AG04450 (cell line): ENCODE measurements at places on chromosomes 7 and 10.

- DNase-seq, result no peak
Observed at GRCh38 chr7:1290026-1290678, 57.5 kb downstream of the UNCX start.

GRCh38 chr7:20653636-20654035 is 38.2 kb downstream of the ABCB5 start:
- DNase-seq, result no peak

- no peak for DNase-seq
Observed at GRCh38 chr7:91759205-91759863, 121.2 kb downstream of the MTERF1 start.

GRCh38 chr7:36145686-36146085 is 7.4 kb upstream of the EEPD1 start:
- DNase-seq, result no peak

DNA sequence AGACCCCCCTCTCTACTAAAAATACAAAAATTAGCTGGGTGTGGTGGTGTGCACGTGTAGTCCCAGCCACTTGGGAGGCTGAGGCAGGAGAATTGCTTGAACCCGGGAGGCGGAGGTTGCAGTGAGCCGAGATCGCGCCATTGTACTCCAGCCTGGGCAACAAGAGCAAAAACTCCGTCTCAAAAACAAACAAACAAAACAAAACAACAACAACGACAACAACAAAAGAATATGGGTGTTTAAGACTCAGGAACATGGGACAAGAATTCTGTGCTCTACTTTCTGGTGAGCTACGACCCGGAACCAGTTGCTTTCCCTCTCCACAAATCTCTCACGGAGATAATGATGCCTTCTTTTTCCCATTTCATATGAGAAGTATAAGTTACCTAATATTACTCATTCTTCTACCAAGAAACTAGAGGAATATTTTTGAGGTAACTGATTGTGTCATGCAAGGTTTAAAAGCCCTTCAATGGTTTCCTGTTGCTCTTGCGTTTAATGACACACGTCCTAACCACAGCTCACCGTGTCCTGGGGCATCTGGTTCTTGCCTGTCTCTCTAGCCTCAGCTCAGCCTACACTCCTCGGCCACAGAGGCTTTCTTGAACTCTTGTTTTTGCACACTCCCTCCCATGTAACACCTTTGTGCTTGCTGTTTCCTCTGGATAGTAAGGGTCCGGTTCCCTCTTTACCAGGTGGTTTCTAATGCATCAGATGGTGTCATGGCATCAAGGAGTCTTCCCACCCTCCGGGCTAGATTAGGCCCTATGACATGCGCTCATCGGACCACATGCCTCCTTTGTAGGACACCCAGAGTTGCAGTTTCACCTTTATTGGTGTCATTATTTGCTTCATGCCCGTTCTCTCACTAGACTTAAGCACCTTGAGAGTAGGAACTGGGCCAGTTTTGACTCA is 67.5 kb downstream of the PFKFB3 start:
- no peak for DNase-seq

GRCh38 chr7:31919678-31920369 is 150.4 kb downstream of the PDE1C start:
- no peak for DNase-seq

DNA sequence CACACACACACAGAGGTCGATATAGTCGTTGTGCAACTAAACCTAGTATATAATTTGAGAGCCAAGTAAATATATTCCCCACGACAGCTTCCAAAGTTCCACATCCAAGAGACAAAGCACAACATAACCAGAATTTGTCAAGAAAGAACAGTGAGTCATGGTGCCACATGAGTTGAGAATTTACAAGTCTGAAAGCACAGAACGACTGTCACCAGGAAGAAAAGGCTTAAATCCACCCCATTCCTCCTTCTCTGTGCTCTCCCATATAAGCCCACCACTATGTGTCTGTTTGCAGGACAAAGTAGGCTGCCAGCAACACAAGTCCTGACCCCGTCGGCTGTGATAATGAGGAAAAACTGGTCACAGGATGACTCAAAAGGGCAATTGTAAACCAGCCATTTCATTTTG is 32.8 kb downstream of the GSAP start:
- DNase-seq, result no peak

GRCh38 chr10:100531761-100532160 is 2.1 kb upstream of the NDUFB8 start:
- no peak for DNase-seq

DNA sequence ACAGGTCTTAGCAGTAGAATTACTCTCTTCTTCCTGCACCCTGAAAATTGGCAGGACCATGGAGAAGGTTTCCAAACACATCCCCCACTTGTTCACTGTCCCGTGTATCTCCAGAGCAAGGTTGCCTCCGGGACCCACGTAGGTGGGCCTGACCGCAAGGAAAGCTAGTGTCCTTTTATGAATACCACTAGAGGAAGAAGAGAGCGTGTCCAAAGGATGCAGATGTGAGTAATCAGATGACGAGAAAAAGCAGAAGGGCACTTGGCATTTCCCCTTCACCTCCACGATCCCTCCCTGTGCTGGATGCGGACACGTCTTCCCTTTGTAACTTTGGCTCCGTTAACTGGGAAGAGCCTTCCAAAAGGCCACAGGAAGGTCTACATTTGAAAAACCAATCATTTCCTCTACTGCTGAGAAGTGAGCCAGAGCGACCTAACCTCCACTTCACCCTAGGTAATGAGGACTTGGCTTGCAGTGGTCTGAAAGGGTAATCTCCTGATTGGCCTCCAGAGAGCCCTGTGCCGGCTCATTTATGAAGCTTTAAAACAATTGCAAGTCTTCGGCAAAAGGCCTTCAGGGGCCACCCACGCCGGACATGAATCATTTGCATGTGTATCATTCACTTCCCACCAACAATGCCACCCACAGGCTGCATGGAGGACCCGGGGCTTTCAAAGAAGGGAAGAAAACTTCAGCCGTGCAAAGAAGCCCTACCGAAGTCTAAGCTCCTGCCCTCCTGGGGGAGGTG is 55.4 kb downstream of the LYZL1 start:
- DNase-seq, result no peak

GRCh38 chr7:81611040-81611439 is 158.8 kb downstream of the HGF start:
- DNase-seq, result no peak

- DNase-seq, result no peak
Observed at GRCh38 chr10:78402591-78402990, 368.9 kb downstream of the RPS24 start.

DNA sequence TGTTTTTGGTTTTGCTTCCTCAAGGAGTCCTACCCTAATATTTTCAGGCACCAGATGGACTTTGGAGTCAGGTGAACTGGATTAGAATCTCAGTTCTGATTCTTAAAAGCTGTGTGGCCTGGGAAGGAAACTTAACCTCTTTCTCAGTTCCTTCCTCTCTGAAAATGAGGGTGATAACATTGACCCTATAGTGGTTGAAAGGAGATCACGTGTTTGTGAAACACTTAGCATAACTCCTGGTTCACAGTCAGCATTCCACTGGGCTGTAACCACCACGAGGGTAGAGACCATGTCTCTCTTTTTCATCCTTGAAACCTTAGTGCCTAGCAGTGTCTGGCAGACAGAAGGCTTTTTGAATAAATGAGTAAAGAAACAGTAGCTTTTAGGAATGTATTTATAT is 16.7 kb downstream of the LSMEM1 start:
- no peak for DNase-seq

GRCh38 chr7:43123457-43123856 is 11.0 kb downstream of the HECW1 start:
- DNase-seq, result no peak

DNA sequence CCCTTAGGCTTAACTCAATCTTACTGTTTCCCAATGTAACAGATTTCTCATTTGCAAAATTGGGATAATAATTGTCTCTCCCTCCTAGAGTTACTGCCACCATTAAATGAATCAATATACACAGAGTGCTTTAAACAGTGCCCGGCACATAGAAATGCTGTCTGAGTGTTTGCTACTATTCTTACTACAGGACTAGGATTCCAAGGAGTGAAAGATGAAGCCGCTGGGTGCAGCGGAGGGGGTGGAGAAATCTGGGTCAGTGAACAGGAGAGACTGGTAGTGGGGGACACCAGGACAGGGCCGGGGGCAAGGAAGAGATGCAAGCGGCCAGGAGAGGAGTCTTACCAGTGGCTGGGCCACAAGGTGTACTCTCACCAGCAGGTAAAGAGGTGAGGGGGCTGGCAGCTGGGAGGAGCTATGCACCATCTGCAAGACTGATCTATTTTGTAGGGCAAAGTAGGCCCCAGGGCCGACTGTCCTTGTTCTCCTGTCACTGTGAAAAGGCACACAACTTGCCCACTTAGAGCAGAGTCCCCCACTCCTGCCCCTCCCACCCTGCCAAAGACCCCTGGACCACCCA is 18.5 kb upstream of the PRRT4 start:
- DNase-seq, result no peak

- DNase-seq, result no peak
Observed at GRCh38 chr10:99369551-99369950, 40.4 kb downstream of the CNNM1 start.

DNA sequence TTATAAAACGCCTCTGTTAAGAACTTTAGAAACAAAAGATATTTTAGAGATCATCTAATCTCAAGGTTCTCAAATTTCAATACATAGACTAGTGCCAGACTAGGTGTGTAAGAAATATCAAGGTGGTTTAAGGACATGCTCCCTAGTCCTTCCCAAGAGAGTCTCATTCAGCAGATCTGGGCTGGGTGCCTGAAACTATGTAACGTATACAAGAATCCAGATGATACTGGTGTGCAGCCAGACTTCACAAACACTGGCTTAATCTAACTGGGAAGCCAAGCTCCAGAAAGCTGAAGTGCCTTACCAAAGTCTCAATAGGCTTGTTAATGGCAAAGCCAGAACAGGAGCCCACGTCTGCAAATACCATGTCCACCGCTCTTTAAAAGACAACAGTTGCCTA is 105.0 kb upstream of the AMPH start:
- DNase-seq, result peak; percentile 36

- peak; percentile 60 for DNase-seq
Observed at GRCh38 chr7:43785420-43785819, 26.9 kb downstream of the BLVRA start.

GRCh38 chr7:69957661-69958060 is 359.4 kb downstream of the AUTS2 start:
- DNase-seq, result no peak

DNA sequence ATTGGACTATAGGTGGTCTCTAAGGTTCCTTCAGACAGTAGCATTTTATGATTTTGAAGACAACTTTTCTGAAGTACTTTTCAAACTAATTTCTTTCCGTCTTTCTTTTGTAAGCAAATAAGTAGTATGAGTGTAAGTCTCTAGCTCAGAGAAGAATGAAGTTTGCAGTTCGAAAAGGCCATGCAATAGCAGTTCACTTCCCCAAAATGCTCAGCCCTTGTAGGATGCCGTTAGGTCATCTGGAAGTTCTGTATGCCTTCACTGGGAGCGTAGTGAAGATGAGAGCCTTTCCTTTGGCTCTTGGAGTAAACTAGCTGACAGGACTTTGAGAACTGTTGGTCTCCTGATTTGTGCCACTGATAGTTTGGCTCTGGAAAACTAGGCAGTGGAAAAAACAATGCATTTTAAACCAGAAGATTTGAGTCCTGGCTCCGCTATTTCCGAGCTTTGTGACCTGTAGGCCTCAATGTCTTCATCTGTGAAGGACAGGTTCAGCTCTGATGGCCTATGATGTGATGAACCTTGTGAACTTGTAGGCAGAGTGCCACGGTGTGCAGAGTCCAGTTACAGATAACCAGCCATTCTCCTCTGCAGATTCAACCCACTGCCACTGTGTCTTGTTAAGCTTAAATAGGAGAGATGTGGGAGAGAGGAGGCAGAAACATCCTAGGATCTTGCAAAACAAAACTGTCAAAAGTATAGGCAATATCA is 18.8 kb downstream of the SGPL1 start:
- no peak for DNase-seq

DNA sequence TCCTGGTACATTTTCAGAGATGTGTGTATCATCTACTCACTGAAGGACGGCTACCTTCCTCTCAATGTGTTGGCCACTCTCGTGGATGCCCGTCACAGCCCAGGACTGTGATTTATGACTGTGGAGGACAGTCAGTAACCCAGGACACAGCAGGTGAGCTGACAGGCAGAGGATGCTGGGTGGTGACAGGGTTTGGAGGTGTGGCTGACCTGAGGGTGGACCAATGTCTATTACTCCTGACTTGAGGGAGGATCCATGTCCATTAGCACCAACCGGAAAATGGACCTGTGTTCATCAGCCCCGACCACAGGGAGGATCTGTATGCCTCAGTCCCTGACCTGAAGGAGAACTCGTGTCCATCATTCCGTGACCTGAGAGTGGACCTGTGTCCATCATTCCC is 96.1 kb downstream of the ADCY1 start:
- no peak for DNase-seq

- DNase-seq, result no peak
Observed at GRCh38 chr10:58331646-58332045, 3.2 kb upstream of the UBE2D1 start.

DNA sequence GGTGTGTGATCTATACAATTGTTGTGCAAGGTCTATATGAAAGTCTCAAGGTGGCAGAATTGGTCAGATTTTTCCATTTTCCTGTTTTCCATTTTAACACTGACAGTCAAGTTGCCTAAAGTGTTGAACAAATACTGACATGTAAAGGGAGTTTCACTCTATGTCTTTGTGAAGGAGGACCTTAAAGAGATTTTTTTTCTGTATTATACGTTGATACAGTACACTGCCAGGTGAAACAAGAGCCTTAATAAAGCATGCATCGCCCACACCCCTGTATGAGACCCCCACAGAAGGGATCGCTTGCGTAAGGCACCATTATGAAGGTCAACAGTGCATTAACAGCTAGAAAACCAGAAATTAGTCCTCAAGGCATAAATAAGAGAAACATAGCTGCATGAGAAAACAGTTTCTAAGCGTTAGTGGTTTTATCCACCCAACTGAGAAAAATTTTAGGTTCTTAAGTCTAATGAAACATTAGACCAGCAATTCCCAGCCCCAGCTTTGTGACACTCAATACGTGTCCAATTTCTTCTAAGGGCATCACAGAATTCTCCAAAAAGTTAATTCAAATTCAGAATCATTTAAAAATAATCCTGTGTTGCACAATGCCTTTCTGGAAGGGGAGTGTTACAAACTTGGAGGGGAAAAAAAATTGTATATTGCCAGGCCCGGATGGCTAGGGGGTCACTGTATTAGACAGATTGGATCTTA is 6.9 kb downstream of the KLF6 start:
- DNase-seq, result no peak
